Neural cell (in vitro differentiated cells): ENCODE measurements at places on chromosomes 12 and 14. TPM values are rescaled to one million over a fixed set of nuclear protein-coding genes. Genes with fewer than 3 reads are reported as not detected.

The USP44 gene
- 3.2 and 3.7 TPM in 2 replicates for polyA plus RNA-seq

The DIO3 gene
- polyA plus RNA-seq = 49.2 and 68.3 TPM in 2 replicates

The NPAS3 gene
- polyA plus RNA-seq = 0.64 and 1.3 TPM in 2 replicates

The IAPP gene
- polyA plus RNA-seq = not detected in 2 replicates

The MAX gene
- polyA plus RNA-seq = 51.3 and 55.3 TPM in 2 replicates

The MFAP5 gene
- not detected in 2 replicates for polyA plus RNA-seq

The ACOT6 gene
- not detected in 2 replicates for polyA plus RNA-seq

The EML1 gene
- 21.7 and 27.2 TPM in 2 replicates for polyA plus RNA-seq

The TAS2R43 gene
- polyA plus RNA-seq = 0.35 and 1.1 TPM in 2 replicates

The SSPN gene
- polyA plus RNA-seq = 0.26 TPM in 1 of 2 replicates, not detected in the other

The GPR84 gene
- polyA plus RNA-seq = not detected in 2 replicates

The SLC39A5 gene
- 0.33 TPM in 1 of 2 replicates, not detected in the other for polyA plus RNA-seq

The AQP2 gene
- polyA plus RNA-seq = not detected in 2 replicates

The CD163 gene
- 0.20 TPM in 1 of 2 replicates, not detected in the other for polyA plus RNA-seq

The TTC7B gene
- 14.0 and 19.9 TPM in 2 replicates for polyA plus RNA-seq

The MGP gene
- 0.90 TPM in 1 of 2 replicates, not detected in the other for polyA plus RNA-seq

The PTHLH gene
- polyA plus RNA-seq = 0.22 and 1.4 TPM in 2 replicates

The JDP2 gene
- 17.9 and 20.3 TPM in 2 replicates for polyA plus RNA-seq

The TIMM9 gene
- polyA plus RNA-seq = 48.3 and 51.1 TPM in 2 replicates

The C12orf50 gene
- 0.30 and 0.68 TPM in 2 replicates for polyA plus RNA-seq
